NAMALWA (cell line): ENCODE measurements at places on chromosomes 6 and 20.

DNA sequence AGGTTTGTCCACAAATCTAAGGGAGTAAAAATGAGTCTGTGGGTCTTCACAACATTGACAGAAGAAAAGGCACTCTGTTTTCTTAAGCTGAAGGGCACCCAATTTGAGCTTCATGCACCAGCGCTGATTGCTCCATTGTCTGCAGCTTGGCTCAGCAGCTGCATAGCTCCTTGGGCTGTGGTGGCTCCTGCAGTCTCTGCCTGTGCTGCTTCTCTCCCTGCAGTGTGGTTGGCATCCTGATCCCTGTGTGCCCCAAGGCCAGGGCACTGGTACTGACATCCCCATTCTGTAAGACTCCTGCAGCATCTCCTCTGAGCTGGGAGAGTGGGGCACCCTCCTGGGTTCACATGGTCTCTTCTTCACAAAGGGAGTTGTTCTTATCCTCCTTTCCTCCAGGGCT is 83.2 kb upstream of the B3GAT2 start:
- DNase-seq = no peak

DNA sequence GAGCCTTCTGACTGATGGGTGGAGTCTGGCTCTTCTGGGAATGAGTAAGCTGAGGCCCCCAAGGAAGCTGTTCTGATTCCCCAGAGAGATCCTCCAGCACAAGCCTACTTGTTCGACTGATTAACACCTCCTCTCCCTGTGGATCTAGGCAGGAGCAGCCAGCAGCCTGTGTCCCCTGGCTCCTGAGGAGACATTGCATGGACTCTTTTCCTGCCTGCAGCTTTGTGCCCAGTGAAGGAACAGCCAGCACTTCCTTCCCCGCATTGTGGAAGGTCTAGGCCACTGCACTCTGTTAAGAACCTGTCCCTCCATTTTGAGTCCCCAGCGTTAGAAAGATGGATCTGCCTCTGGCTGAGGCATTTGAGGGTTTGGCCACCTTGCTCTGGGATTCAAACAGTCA is 29.1 kb downstream of the LRFN2 start:
- no peak for DNase-seq

GRCh38 chr20:61524951-61525666 is 273.0 kb downstream of the CDH4 start:
- no peak for DNase-seq

GRCh38 chr6:106973018-106973835 is 1.3 kb downstream of the CD24 start:
- no peak for DNase-seq

- no peak for DNase-seq
These were observed 8.8 kb upstream of the TPD52L1 start for GRCh38 chr6:125144822-125145221.

GRCh38 chr20:4161401-4162251 is 146.3 kb upstream of the RNF24 start:
- DNase-seq = no peak

DNA sequence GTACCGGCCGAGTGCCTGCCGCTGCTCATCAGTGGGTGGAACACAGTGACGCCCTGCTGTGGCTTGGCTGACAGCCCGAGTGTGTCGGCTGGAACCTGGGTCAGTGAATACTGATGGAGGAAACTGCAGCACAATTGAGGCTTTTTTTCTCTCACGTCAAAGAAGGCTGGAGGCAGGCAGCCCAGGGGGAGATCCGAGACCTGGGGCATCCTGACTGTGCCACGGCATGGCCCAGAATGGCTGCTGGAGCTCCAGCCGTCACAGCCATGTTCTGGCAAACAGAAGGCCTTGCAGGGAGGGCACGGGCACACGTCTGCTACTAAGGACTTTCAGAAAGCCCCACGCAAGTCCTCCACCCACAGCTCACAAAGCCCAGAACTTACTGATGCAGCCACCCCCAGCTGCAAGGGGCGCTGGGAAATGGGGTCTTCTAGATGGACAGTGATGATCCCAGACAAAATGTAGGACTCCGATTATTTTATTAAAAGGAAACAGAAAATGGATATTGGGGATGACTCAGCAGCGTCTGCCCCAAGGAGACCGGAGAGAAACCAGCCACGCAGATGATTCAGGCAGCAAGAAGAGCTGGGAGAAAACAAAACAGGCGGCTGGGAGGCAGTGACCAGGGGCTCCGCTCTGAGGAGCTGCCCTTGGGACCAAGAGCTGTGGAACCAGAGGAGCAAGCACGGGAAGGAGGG is 140.0 kb downstream of the TAF4 start:
- DNase-seq = no peak

GRCh38 chr20:12056839-12057238 is 139.1 kb downstream of the BTBD3 start:
- no peak for DNase-seq

GRCh38 chr6:9496837-9497236 is 918.0 kb downstream of the TFAP2A start:
- no peak for DNase-seq

DNA sequence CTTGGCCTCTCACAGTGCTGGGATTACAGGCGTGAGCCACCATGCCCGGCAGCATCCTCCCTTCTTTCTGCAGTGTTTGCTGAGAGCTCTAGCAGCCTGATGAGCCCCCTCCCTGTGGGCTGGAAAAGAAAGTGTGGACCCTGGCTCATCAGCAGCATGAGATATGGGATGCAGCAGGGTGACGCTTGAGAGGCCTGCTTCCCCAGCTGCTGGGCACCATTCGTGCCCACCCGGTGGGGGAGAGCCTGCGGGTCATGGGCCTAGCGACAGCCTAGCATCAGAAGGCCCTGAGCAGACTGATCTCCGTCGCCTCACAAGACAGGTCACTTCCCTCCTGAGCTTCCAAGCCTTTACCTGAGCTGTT is 16.0 kb upstream of the CCDC167 start:
- DNase-seq = no peak

DNA sequence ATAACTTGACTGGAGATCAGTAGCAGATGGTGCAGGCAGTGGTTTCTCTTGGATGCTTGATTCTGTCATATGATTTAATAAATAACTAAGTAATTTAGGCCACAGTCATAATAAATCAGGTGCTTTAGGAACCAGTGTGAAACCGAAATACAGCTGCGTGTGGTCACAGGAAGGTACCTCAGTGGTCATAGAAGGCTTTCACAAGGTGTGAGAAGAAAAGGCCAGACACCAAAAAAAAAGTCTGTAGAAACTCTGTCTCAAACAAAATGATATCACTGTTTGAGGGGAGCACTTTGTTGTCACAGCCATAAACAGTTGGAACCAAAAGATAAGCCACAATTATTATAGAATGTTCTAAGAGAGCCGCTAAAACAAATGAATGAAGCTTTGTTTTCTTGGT is 56.5 kb downstream of the ARMC2 start:
- DNase-seq = peak; percentile 37
